ENCODE measurements at places on chromosomes 16 and 17.
A peak's percentile ranks its signal among the peaks of the same experiment; 100 is the strongest.

DNA sequence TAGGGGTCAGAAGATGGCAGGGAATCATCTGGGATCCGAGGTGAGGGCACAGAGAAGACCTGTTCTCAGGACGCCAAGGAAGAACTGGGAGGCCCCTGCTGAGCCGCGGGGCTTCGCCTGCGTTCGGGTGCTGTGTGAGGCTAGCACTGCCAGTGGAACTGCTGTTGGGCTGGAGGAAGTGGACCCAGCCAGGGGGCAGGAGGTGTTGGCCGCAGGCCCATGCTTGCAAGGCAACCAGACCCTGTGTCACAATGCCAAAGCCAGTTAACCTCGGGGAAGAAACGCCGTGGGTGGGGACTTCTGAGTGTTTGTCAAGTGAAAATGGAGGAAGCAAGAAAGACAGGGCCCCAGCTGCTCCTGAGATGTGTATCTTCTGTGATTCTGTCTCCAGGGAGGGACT, 185.5 kb downstream of the LGALS9B start:
- DNase-seq = no peak

GRCh38 chr17:80380555-80381002, 34.4 kb upstream of the ENDOV start:
- no peak for DNase-seq

- DNase-seq = no peak
Observed at GRCh38 chr17:4806456-4806776, 536 bp upstream of the PLD2 start.

GRCh38 chr17:27322026-27322425, 28.1 kb downstream of the WSB1 start:
- no peak for DNase-seq

GRCh38 chr17:55634702-55635101, 88.0 kb downstream of the TMEM100 start:
- DNase-seq = no peak

- peak; percentile 89 for DNase-seq
Observed at GRCh38 chr17:76268015-76268749, 3.0 kb downstream of the UBALD2 start.

DNA sequence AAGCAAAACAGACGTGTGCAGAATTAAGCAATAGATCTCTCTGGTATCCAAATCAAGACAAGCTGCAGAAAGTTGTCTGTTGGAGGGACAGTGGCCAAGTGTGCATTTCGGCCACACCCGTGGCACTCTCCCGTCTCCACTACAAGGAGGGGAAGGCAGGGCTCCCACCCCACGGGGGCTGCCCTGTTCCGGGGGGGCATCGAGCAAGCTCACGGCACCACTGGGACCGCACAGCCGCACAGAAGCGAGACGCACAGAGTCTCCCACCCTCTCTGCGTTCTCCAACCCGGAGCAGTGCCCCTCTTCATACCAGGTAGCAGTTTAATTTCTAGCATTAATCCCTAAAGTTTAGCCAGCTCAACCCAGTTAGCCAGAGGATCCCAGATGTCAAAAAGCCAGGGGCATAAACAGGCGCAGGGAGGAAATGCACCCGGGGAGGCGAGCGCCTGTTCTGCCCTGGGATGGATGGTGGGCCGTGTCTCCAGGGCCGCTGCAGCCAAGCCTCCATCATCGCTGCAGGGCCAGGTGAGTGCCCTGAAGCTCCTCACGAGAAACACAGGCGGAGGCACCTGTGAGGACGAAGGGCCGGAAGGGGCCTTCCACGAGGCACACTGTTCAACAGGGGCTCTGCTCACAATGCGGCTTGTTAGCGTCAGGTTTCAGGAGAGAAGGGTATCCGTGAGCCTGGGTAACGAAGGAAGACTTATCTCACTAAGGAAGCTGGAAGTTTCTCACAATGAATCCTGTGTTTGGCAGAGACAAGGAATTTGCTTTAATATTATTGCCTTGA, 42.1 kb upstream of the METRNL start:
- DNase-seq = no peak

GRCh38 chr16:76634847-76635697, 357.9 kb downstream of the CNTNAP4 start:
- no peak for DNase-seq

GRCh38 chr17:64599827-64600226, 62.3 kb downstream of the SMURF2 start:
- DNase-seq = no peak
